ENCODE measurements at places on chromosomes 6 and 20.

- peak; percentile 37 for DNase-seq
Observed at GRCh38 chr6:32952817-32953739, at the start of gene HLA-DMA. Gene HLA-DMA, minus strand, starts transcription at chr6:32953097. Its CDS starts 61 bp downstream, at chr6:32953036.

- DNase-seq, result no peak
Observed at GRCh38 chr6:40399888-40400457, 187.2 kb downstream of the LRFN2 start.

- DNase-seq, result no peak
Observed at GRCh38 chr20:32784369-32785080, 22.3 kb downstream of the DNMT3B start.

DNA sequence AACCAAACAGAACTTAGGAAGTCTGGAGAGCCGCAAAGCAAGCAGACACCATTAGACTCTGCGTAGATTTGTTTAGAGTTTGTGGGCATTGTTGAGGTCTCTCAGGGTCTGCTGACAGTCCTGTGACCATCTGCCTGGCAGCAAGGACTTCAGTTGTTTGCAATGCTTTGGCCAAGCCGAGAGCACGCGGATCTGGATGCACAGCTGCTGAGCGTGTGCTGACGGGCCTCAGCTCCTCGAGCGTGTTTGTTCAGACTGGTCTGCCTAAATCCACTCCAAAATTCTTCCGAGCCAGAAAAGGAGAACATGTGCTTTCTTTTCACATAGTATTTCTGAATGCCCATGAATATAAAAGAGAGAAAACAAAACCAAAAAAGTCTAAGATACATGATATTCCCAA lies 159.0 kb downstream of the ZNF217 start:
- no peak for DNase-seq

GRCh38 chr6:128826606-128827005 lies 56.3 kb upstream of the LAMA2 start:
- no peak for DNase-seq

GRCh38 chr6:72040111-72040510 lies 153.8 kb downstream of the RIMS1 start:
- no peak for DNase-seq

GRCh38 chr20:25194333-25194972 lies 1.1 kb upstream of the ENTPD6 start:
- no peak for DNase-seq

DNA sequence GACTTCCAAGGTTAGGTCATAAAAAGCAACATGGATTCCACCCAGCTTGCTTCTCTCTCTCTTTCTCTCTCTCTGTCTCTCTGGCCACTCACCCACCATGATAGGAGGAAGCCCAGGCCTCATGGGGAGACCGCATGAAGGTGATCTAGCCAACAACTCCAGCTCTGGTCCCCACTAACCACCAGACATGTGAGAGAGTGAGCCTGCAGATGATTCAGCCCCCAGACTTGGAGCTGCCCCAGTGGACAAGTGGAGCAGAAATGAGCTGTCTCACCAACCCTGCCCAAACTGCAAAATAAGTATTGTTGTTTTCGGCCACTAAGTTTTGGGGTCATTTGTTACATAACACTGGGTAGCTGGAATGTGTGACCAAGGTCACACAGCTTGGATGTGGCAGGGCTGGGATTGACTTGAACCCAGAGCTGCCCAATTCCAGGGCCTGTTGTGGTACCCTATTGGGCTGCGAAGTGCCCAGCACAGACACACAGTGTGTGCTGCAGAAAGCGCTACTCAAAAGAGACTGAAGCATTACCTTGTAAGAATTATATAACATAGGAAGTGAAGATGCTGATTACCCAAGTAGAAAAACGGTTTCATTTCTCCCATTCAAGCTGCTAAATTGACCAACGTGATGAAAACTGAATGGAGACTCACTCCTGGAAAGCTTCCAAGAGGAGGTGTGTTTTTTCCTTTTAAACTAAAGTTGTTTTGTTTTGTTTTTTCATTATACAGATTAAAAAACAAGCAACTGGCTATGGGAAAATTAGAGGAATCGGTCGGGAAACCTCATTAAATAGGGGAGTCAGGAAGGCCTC lies 9.1 kb upstream of the TLDC2 start:
- no peak for DNase-seq

- no peak for DNase-seq
Observed at GRCh38 chr6:9039258-9039657, 603.9 kb upstream of the SLC35B3 start.

DNA sequence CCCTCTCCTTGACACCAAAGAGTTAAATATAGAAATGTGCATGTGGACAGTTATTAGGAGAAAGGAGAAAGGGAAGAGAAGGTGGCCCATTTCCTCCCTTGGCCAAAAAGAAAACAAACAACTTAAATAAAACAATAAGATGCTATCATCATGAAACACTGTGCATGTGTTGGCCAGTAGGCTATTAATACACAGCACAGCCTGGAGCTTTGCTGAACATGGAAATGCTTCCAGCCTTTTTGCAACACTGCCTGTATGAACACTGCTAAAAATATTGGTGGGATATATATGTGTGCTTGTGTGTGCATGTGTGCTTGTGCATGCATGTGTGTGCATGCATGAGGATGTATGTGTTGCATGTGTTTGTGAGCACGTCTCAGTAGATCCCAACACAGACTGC lies 100.4 kb downstream of the LY86 start:
- DNase-seq, result no peak

GRCh38 chr20:32672394-32672981 lies 1.3 kb downstream of the C20orf203 start:
- no peak for DNase-seq

DNA sequence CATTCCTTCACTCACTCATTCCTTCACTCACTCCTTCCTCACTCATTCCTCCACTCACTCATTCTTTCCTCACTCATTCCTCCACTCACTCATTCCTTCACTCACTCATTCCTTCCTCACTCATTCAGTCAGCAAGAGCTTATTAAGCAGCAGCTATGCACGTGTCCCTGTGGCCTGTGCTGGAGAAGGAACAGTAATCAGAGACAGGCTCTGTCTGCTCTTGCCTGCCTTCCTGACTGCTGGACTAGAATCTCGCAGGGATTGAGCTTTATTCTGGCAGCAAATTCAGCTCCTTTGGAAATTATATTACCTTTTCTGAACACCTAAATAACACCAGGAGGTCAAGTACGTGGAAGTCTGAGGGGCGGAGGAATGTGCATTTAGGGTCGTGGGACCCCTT lies 138.9 kb upstream of the AGPAT4 start:
- no peak for DNase-seq

DNA sequence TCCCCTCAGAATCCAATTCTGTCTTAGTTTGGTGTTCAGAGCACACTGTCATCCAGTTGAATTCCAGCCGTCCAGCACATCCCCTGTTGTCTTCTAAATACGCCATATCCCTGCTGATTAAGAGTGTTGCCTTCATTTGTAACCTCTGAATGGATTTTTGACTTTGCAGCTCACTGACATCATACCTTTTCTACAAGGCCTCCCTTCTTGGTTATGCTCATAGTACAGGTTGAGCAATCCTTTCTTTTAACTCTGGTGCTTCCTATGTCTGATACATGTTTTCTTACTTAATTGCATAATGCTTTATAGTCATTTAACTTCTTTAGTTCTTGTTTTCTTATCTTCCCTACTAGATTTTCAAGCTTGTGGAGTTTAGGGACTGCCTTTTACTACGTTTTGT lies 36.4 kb downstream of the XRN2 start:
- no peak for DNase-seq

GRCh38 chr20:32742322-32743236 lies 688 bp downstream of the COMMD7 start:
- DNase-seq, result no peak

DNA sequence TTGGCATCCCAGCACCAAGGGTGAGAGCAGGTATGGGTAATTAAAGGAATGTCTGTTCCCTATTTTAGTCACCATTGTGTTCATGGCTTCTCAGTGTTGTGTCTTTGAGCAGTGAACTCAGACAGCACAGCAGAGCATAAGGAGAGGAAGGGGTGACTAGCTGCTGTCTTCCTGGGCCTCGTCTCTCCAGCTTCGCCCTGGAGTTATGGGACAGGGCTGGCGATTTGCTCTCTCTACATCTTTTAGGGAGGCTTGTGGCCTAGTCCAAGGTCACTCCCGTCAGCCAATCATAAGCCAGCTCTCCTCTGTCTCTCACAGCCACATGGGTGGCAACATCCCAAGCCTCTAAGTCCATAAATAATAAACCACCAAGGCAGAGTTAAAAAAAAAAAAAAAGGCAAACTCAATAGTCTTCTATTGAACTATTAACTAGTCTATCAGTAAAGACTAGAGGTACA lies 7.3 kb downstream of the CST3 start:
- no peak for DNase-seq

GRCh38 chr20:1323256-1323655 lies 5.7 kb downstream of the SDCBP2 start:
- no peak for DNase-seq

DNA sequence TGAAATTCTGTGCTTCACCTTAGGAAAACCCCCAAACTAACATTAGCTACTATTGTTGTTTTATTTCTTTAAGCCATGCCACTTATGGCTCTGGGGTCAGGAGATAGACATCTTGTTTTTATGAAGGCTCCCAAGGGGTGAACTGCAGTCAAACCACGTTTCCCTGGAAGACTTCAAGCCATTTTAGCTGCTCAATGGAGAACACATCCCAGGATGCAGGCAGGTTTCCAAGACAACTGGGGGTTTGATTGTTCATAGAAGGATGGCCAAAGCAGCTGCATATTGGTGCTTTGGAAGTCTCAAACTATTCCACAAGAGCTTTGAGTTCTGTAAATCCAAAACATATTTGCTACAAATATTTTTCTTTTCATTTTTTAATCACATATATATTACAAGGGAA lies 818.0 kb downstream of the MAFB start:
- no peak for DNase-seq

DNA sequence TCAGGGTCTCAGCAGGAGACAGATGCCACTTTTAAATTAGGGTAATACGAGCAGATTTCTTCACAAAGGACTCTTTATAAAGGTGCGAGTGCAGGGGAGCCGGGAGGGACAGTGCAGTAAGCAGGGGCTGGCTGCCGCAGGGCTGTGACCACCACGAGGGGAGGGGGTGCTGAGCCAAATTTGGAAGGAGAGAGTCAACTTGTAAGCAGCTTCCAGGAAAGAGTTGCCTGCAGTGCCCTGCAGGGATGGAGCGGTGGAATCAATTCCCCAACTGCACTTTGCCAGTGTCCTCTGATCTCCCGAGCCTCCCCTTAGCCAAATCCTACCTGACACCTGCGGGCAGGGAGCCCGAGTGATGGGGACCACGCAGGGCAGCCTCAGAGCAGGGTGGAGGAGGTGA lies 13.9 kb upstream of the CCDC167 start:
- DNase-seq, result no peak

GRCh38 chr20:32201296-32201976 lies 6.1 kb downstream of the PLAGL2 start:
- no peak for DNase-seq

GRCh38 chr6:83365931-83366330 lies 64.9 kb downstream of the ME1 start:
- DNase-seq, result no peak

GRCh38 chr20:22985239-22985778 lies 49.8 kb upstream of the SSTR4 start:
- no peak for DNase-seq

GRCh38 chr6:27260369-27260768 lies 12.9 kb downstream of the PRSS16 start:
- DNase-seq, result no peak

DNA sequence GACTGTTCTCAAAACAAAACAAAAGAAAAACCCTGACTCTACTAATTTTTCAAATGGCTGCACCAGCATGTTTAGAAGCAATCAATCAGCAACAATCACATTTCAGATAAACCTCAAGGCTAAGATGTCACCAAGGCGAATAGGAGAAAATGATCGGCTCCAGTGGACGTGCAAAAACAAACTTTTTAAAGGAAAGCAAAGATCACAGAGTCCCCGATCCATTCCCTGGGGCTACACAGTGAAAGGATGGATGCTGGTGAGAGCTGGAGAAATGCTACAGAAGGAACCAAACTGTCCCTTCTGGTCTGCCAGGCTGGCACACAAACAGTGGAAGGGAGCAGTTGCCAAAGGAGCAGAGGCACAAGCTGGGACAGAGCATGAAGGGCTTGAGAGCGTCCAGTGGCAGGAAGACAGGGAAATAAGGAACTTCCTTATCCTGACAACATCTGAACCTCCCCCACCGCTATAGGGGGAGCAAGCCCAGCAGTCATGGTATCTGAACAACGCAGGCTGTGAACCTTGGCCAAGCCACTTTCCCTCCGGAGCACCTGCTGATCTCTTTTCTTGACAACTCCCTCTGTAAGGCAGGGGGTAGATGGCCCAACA lies 73.7 kb upstream of the HIVEP1 start:
- DNase-seq, result no peak

DNA sequence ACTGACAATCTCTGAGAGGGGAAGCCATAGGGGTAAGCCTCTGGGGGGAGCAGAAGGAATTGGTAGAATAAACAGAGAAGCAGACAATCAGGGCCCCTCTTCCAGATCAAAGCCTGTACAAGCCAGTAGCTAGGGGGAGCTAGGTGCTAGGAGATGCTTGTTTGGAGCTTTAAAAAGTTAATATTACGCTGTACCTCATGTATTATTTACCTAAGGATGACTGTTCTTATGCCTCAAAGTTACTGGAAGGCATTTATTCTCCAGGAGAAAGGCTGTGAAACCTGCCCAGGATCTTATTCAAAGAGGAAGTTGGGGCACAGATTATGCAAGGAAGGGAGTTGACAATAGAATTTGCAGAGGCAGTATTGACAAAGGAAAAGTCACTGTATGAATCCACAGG lies 111.8 kb upstream of the SLC35F1 start:
- no peak for DNase-seq

DNA sequence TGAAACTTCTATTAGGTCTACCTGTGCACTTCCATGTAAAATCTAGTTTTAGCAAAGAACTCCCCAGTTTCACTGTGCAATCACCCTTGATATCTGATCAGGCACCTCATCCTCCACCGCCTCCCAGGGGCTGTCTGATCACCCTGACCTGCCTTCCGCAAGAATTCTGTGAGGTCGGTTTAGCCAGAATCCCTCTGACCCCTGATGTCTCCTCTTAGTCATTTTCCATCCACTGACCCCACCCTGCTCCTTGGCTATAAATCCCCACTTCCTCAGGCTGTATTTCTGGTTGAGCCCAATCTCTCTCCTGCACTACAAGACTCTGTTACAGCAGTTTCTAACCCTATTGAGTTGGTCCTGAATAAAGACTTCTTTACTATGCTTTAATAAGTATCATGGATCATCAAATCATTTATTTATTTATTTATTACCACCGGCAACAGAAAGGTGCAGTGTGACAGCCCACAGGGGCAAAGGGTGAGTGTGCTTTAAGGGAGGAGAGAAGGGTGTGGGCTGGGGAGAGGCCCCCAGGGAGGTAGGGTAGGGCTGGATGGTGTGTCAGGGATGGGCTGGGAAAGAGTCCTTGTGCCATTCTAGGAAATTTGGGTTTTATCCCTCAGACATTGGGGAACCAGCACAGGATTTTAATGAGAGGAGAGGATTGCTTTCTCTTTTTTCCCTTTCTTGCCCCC lies 11.2 kb upstream of the SERPINB6 start:
- no peak for DNase-seq

GRCh38 chr6:11614534-11615213 lies 77.1 kb downstream of the TMEM170B start:
- DNase-seq, result no peak

All from stimulated activated CD4-positive, alpha-beta T cell treated with anti-CD3 and anti-CD28 coated beads, Interleukin-15, amount 100 ng/mL, for 1 hour (primary cell).